Aorta (tissue), 5 donors: ENCODE measurements at places on chromosomes 12 and 14. TPM values are rescaled to one million over a fixed set of nuclear protein-coding genes. Genes with fewer than 3 reads are reported as not detected.
A peak's percentile ranks its signal among the peaks of the same experiment; 100 is the strongest.

- H3K4me3 ChIP-seq, result no peak overlapping the region
- H3K4me1 ChIP-seq, result no peaks in the 10 kb centered on the region
- DNase-seq, result no peak
- no peaks in the 10 kb centered on the region for H3K36me3 ChIP-seq
- H3K27me3 ChIP-seq, result no peaks in the 10 kb centered on the region
- no peak overlapping the region for H3K27ac ChIP-seq
Observed at GRCh38 chr14:51616724-51617409, 34.8 kb upstream of the FRMD6 start.

DNA sequence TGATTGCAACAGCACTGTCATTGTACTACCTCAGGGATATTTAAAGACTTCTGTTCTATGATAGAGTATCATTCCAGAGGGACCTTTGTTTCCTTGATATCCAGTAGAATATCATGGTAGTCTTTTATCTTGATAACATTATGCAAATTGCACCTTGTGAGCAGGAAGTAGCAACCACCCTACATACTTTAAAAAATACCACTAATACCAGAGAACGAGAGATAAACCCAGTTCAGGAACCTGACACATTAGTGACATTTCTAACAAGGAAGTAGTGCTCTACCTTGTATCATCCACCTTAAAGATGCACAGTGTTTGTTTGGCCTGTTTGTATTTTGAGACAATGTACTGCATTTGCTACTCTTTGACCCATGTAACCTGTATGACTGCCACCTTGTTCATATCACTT, 8.8 kb upstream of the MAP4K5 start:
- H3K27ac ChIP-seq, result no peak overlapping the region
- H3K36me3 ChIP-seq, result no peaks in the 10 kb centered on the region

DNA sequence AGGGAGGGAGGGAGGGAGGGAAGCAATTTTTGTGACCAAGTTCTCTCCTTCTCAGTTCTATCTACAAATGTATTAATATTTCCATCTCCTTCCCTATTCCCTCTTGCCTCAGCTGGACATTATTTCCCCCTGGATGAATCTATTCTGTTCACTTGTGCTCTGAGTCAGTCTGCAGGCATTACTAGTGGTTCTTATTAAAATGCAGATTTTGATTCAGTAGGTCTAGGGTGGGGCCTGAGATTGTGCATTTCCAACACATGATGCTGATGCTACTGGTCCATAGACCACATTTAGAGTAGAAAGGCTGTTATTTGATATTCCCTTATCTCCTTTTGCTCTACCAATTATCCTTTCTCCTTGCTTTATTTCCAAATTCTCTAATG, 40.1 kb upstream of the YAF2 start:
- H3K27ac ChIP-seq, result no peak overlapping the region
- no peaks in the 10 kb centered on the region for H3K36me3 ChIP-seq
- H3K27me3 ChIP-seq, result no peaks in the 10 kb centered on the region
- no peak for DNase-seq
- no peak overlapping the region for H3K4me3 ChIP-seq
- no peaks in the 10 kb centered on the region for H3K4me1 ChIP-seq

DNA sequence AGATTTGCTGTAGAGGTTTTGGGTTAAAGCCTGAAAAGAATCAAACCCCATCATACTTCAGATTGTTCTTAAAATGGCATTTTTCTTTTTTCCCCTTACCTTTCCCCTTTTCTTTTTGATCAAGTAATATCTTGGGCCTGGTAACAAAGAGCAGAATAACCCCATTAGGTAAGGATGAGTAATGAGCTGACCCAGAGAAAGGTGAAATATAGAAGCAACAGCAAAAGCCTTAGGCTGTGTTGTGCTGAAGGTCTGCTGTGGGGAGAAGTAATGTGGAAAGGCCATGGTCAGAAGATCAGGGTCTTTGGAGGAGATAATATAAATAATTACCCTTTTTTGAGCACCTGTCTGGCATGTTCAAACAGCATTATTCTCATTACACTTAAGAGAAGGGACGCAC, 42.3 kb downstream of the MIA2 start:
- no peak overlapping the region for H3K4me3 ChIP-seq
- H3K36me3 ChIP-seq, result no peaks in the 10 kb centered on the region

DNA sequence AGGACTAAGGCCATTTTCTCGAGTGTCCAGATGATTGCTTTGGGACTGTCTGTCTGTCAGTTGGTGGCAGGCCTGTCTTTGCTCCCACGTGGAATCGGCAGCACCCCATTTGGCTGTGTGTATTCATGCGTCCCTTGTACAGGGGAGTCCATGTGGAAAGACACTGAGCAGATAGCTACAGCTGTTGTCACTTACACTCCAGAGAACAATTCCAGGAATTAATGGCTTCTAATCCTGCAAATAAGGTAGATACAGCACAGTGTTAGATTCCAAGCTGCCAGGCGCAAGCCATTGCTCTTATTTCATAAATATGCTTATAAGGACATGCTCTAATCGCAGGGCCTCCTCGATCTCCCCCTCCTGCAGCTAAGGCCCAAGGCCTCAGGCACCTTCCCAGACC, 208.8 kb downstream of the VRK1 start:
- H3K4me1 ChIP-seq, result no peaks in the 10 kb centered on the region
- DNase-seq, result no peak
- H3K36me3 ChIP-seq, result no peaks in the 10 kb centered on the region
- H3K27ac ChIP-seq, result no peak overlapping the region
- H3K4me3 ChIP-seq, result no peak overlapping the region

DNA sequence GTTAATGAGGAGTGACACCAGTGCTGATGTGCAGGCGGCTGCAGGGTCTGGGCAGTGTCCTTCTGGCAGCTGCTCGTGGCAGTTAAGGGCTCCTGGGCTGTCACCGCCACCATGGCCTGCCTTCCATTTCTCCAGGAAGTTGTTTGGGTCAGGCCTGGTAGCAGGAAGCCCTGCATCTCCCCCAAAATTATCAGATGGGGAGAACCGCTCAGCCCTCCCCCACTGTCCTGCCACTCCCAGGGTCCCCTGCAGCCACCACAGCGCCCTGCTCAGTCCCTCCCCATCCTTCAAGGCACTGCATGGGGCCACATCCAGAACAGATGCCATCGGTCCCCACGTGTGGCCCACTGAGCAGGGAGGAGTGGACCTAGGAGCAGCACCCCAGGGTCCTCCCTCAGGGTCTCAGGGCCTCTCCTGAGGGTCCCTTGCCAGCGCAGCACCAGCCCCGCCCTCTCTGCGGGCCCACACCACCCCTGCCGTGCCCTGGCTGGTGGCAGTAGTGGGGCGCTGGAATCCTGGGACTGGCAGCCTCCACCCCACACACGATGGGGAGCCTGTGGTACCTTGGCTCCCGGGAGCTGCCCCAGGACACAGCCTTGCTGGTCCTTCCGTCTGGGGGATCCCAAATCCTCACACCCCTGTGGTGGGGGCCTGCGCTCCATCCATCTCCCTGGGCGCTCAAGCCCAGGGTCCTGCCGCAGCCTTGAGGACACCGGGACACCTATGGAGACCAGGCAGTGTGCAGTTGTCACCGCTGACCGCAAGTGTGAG, 10.3 kb upstream of the AMN start:
- no peaks in the 10 kb centered on the region for H3K27me3 ChIP-seq
- DNase-seq, result peak; percentile 41
- no peaks in the 10 kb centered on the region for H3K4me1 ChIP-seq
- H3K36me3 ChIP-seq, result no peaks in the 10 kb centered on the region
- H3K27ac ChIP-seq, result no peak overlapping the region

DNA sequence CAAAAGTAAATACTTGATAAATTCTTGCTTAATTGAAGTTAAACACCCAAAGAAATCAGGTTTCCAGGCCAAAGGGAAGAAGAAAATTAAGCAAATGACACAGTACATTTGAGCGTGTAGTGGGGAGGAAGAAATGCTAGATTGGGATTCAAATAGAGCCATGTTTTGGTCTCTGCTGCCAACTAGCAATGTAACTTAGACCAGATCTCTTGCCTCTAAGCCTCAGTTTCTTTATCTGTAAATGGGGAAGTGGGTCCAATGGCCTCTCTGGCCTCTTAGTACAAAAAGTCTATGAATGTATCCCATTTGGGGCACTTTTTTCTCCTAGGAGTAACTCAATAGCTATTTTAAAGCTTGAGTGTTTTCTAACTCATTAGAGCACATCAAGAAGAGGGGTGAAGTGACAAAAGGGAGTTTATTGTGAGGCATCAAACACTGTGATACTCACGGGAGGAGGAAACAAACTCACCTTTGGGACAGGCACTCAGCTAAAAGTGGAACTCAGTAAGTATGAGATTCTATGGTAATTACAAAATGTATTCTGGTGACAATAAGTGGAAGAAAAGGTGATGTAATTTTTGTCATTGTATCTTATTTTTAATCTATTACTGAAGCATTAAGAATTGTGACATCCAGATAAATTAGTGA, 55.8 kb downstream of the DAD1 start:
- no peaks in the 10 kb centered on the region for H3K36me3 ChIP-seq
- H3K4me3 ChIP-seq, result no peak overlapping the region
- DNase-seq, result no peak
- H3K27me3 ChIP-seq, result no peaks in the 10 kb centered on the region
- no peaks in the 10 kb centered on the region for H3K4me1 ChIP-seq
- H3K27ac ChIP-seq, result peak overlapping the region; percentile 87

DNA sequence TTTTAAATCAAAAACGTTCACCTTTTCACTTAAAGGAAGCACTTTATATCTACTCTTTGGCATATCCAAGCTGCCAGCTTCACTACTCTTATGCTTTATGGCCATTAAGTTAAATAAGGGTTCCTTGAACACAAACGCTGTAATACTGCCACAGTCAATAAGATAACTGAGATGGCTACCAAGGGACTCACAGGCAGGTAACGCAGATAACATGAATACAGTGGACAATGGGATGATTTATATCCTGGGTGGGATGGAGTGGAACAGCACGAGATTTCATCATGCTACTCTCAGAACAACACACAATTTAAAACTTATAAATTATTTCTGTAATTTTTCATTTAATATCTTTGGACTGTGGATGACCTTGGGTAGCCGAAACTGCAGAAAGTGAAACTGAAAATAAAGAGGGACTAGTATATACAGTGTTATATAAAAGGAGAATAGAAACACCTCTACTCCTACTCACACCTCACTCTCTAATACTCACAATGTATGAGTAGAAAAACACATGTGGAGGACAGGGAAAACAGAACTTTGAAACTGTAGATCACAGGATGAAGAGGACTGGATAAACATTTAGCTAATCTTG, 367.3 kb downstream of the C12orf50 start:
- no peak overlapping the region for H3K27ac ChIP-seq
- H3K27me3 ChIP-seq, result no peaks in the 10 kb centered on the region
- DNase-seq, result no peak
- H3K36me3 ChIP-seq, result no peaks in the 10 kb centered on the region
- peak overlapping the region; percentile 26 for H3K4me3 ChIP-seq
- H3K4me1 ChIP-seq, result no peaks in the 10 kb centered on the region

GRCh38 chr12:64660237-64661018, 50.1 kb downstream of the RASSF3 start:
- H3K36me3 ChIP-seq, result no peaks in the 10 kb centered on the region
- H3K4me1 ChIP-seq, result peaks cover 2% of the 10 kb centered on the region
- H3K27me3 ChIP-seq, result no peaks in the 10 kb centered on the region
- H3K4me3 ChIP-seq, result no peak overlapping the region

DNA sequence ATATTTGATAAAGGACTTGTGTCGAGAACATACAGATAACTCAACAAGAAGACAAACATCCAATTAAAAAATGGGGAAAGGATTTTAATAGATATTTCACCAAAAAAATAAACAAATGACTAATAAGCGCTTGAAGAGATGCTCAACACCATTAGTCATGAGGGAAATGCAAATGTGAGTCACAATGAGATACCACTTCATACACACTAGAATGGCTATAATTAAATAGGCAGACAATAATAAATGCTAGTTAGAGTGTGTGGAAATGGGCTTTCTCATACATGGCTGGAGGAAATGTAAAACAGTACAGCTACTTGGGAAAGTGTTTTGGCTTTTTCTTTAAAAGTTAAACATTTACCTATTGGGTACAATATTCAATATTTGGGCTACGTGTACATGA, 34.8 kb downstream of the DLK1 start:
- no peaks in the 10 kb centered on the region for H3K27me3 ChIP-seq
- DNase-seq, result no peak
- no peak overlapping the region for H3K27ac ChIP-seq
- H3K36me3 ChIP-seq, result no peaks in the 10 kb centered on the region

Gene VPS29
- 122 TPM for total RNA-seq

Gene SLC25A47
- not detected for total RNA-seq

Gene BATF
- total RNA-seq, result 2.6 TPM

Gene DEPDC4
- total RNA-seq, result 1.5 TPM

Gene GYS2
- total RNA-seq, result 0.15 TPM

Gene CLEC4C
- not detected for total RNA-seq
